DMS153 (cell line): ENCODE measurements at places on chromosomes 2 and 18.
A peak's percentile ranks its signal among the peaks of the same experiment; 100 is the strongest.

DNA sequence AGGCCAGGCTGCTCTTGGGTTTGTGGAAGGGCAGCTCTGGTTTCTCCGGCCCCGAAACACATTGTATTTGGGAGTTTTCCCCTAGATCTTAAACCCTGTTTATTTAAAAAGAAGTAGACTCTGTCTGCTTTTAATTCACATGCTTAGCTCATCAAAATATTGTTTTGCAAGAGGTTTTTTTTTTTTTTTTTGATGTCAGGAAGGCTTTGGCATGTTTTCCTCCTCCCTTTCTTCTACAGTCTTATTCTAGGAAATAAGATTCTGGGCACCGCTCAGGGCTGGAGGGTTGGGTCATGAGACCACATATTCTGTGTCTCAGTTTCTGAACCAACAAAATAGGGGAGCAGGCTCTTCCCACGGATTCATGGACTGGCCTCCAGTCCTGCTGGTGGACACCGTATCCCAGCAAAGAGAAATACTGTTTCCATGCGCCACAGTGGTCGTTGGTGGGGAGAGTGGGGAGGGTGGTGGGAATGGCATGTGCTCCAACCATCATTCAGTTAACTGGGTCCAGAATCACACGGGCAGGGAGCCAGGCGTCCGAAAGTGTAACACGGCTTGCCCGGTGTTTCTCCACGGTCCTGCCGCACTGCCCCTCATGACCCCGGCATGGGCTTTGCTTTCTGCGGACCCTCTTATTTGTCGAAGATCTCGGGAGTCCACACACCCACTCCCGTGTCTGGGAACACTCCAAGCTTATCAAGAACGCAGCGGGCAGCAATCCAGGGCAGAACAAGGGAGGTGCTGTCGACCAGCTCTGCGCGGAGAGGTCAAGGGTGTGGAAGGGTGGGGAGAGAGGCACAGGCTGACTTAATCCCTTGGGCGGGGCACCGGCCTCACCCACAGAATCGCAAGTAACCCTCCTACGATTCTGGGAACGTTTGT is 176.7 kb downstream of the GLI2 start:
- no peak for DNase-seq

- DNase-seq, result no peak
Measured at GRCh38 chr2:135095591-135095990, 43.5 kb downstream of the RAB3GAP1 start.

- no peak for DNase-seq
Measured at GRCh38 chr2:40113997-40114396, 334.9 kb upstream of the THUMPD2 start.

DNA sequence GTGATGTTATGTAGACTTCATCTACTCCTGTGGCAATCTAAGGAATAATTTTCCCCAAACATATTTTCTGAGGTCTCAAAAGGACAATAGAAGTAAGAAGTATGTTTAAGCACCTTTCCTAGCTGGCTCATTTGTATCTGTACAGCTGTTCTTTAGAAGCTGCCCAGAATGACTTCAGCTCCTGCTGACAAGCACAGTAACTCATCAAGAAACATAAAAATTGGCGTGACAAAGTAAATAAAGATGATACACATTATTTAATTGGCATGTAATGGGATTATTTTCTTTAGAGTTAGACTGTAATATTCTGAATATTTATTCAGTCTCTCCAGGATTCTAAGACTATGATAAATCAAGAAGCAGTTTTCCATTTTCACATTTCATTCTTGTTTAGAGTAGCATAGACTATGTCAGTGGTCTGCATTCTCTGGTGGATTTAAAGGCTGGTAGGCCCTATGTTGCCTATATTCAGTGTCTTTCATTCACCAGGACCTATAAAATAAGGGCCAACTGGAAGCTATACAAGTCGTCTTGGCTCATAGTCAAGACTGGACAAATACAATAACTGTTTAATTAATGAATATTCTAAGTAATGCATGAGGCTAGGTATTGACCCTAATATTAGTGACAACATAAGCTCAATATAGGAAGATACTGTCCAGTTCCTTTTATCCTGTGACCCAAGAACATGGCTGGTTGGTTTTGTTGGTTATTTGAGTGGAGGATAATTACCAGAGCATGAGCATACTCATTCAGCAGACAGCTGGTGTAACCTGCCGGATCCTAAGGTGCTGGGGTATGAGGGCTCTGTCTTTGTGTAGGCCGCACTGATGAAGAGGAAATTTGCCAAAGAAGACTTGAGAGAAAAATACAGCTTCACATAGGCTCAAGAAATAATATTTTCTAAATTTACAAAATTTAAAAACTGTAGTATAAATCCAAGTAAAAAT is 107.0 kb downstream of the PDE1A start:
- DNase-seq, result no peak

DNA sequence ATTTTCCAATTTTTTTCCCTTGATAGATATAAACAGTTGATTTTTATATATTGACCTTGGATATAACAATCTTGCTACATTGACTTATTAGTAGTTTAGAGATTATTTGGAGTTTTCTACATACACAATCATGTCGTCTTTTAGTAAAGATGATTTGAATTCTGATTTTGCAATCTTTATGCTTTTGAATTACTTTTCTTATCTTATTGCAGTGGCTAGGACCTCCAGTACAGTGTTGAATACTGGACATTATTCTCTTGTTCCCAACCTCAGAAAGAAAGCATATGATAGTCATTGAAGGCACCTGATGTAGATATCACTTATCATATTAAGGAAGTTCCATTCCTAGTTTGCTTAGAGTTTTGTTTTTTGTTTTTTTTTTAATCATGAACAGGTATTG is 90.2 kb downstream of the RAB3GAP1 start:
- DNase-seq, result no peak

DNA sequence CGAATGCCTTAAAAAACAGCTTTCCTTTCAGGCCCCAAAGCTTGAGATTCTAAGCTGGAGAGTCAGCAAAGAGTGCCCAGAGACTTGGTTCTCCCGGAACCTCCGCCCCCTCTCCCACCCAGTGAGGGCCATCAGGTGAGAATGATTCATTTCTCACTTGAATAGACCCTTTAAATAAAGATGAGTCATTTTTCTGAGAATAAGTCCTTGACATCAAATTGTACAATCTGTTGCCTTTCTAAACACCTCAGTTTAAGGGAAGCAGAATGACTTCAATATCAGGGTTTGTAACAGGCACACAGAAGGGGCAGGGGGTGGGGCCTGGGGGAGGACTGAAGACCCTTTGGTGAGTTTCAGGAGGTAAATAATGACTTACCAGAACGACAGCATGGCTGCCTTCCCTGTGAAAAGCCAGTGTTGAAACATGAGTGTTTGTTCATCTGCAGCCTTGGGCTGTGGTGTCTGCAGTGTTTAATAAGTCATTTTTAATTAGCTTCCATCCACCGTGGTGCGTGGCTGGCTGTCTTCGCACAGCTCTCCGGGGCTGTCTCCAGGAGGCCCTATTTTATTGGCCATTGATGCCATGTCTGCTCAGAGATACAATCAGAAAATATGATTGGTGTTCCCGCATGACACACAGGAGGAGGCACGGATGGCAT is 134.9 kb upstream of the ZNF236 start:
- DNase-seq, result peak; percentile 38

DNA sequence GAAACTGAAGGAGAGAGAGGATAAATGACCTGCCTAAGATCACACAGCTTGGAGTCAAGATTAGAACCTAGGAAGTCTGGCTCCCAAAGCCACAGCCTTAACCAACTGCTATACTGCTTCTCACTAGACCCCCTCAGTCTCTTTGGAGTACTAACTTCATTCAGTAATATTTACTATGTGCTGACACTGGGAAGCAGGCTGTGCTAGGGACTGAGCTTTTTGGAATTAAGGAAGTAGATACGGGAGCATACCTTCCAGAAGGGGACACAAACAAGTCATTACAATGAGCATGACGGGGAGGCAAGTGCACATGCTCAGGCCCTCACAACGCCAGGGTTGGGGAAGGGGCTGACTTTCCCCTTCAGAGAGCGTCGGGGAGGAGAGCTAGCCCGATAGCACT is 97.7 kb downstream of the INO80D start:
- DNase-seq, result no peak

DNA sequence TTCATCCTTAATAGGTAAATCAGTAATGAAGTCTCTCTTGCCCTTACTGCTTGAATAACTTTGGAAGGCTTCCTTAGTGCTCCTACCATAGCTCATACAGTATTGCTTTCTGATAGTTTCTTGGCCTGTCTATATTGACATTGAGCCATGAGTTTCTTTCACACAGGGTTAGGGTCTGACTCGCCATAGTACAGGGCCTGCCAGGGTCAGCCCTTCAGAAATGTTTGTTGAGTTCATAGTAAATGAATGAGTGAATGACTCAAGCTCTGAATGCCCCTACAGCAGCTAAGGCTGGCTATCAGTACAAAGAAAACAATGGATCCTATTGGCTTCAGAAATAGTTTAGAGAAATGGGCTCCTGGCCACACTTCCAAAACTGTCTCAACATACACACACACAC is 65.0 kb upstream of the LRATD1 start:
- no peak for DNase-seq
